Stimulated activated CD8-positive, alpha-beta memory T cell treated with anti-CD3 and anti-CD28 coated beads, Interleukin-4, amount 100 ng/mL, for 4 hours (primary cell): ENCODE measurements at places on chromosomes 4 and X.

DNA sequence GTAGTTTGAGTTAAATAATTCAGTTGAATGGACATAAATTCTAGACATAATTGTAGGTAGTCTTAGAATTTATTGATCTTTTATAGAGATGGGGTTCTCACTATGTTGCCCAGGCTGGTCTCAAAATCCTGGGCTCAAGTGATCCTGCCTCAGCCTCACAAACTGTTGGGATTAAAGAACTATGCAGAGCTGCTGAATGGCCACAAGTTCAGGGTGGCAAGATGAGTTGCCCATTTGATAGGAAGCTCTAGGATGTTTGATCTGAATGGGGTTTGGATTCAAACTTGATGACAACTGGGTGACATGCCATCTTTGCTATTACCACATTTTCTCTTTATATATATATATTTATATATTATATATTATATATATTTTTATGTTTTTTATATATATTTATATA is 3.6 kb downstream of the RPL36A start:
- no peak for DNase-seq

GRCh38 chrX:122626871-122627270 is 557.2 kb upstream of the GRIA3 start:
- no peak for DNase-seq

GRCh38 chrX:103913356-103914020 is 48.9 kb upstream of the TMSB15B start:
- no peak for DNase-seq

DNA sequence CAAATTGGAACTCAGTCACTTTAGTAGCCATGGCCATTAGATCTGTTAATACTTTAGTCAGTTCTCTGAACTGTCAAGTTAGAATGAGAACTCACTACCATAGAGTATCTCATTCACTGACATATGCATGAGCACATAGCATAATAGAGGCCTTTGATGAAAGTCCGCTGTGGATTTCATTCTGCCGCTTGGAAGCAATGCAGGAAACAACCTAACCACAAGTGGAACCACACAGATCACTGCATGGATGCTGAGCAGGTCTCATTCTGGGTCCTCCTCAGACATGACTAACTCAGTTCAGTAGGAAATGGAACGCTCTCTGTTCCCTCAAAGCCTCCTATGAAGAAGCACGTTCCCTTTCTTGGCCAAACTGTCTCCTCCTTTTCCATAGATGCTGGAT is 1624.8 kb upstream of the TENM3 start:
- DNase-seq = no peak

GRCh38 chr4:53788621-53789020 is 197.3 kb upstream of the LNX1 start:
- DNase-seq = no peak

DNA sequence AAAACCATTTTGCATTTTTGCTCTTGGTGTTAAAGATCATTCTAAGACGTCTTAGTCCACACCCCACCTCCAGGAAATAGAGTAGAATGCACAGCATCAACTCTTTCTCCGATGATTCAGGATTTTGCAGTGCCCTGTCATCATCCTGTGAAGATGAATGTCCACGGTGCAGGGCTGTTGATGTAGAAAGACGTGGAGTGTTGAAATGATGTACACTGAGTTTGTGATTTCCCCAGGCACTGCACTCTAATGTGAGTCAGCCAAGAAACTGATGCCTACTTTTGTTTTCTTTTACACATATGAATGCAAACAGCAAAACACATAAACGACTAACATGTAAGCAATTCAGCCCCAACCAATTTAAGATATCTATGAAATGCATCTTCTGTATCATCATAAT is 10.5 kb downstream of the LGI2 start:
- DNase-seq = no peak

DNA sequence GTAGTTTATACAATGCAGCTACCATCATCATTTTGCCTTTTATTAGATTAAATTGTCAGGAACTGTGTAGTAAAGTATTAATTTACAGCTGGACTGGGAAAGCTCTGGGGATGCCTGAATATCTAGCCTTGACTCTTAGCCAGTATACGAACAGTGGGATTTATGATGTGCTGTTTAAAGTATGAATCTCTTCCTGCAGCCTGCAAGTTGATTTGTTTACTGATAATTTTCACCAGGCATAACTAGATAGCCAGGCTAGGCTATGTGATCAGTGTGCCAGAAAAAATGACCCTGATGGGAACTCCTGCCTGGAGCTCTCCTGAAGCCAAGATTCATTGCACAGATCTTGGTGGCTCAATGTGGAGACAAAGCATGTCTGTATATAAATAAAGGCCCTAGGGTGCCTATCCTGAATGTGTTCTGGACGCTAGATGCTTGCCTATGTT is 119.2 kb downstream of the SCLT1 start:
- no peak for DNase-seq

GRCh38 chr4:66585767-66586166 is 915.5 kb upstream of the EPHA5 start:
- DNase-seq = no peak

GRCh38 chr4:84389406-84389805 is 109.7 kb downstream of the NKX6-1 start:
- DNase-seq = no peak

DNA sequence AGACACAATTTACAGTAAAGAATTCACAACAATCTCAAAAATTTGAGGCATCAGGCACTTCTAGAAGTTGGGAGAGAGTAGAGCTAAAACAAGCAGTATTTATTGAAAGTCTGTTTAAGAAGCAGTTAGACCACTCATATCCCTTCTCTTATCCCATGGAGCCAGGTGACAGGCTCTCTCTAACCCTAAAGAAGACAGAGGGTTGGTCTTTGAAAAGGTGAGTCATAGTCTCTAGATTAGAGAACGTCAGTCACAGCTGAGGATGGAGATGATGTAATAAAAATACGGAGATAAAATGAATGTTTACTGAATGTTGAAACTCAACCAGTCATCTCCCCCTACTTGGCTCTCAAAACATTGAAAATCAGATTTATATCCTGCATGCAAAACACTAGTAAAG is 223.8 kb downstream of the CHIC2 start:
- no peak for DNase-seq

GRCh38 chr4:8331575-8331955 is 62.0 kb downstream of the HTRA3 start:
- no peak for DNase-seq

- no peak for DNase-seq
Measured at GRCh38 chr4:99314211-99314610, 7.0 kb downstream of the ADH1B start.
